Femur (tissue), 1 donor: ENCODE measurements at places on chromosomes 4 and X.

DNA sequence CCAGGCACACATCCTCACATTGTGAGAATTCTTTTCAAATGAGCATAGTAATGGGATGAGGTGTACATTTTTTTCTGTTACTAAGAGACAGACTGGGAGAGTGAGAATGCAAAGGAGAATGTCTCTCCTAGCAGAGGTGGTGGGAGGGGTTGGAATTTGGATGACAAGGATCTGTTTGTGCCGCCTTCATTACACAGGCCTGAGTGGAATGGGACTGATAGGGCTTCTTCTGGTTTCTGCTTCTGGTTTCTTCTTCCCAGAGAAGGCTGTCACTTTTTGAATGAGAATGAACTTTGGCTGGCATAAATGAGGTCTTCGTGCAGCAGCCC lies 55.4 kb downstream of the C4orf51 start:
- DNase-seq: peak; percentile 28

DNA sequence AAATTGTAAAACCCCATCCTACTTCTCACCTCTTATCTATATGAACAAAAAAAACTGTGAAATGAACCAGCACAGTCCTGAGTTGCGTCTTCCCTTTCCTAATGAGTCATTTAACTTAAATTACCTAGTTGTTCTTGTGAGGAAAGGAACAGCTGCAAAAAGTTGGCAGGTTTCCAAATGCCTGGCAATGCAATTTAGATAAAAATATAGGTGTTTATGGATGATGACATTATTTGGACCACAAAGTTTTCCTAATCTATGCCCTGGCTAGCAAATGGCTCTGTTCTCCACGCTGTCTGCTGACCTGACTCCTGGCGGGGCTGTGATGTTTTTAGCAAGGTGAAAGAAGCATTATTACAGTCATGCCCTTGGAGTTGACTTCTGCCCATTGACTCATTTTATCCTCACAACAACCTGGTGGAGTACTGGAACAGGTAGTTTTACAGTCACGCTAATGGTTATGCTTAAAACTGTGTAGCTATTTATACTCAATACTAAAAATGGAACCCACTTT lies 29.8 kb upstream of the RELL1 start:
- no peak for DNase-seq

- no peak for DNase-seq
Measured at GRCh38 chr4:148634476-148634875, 192.3 kb upstream of the NR3C2 start.

- no peak for DNase-seq
Measured at GRCh38 chr4:78100060-78100459, 42.9 kb downstream of the FRAS1 start.

DNA sequence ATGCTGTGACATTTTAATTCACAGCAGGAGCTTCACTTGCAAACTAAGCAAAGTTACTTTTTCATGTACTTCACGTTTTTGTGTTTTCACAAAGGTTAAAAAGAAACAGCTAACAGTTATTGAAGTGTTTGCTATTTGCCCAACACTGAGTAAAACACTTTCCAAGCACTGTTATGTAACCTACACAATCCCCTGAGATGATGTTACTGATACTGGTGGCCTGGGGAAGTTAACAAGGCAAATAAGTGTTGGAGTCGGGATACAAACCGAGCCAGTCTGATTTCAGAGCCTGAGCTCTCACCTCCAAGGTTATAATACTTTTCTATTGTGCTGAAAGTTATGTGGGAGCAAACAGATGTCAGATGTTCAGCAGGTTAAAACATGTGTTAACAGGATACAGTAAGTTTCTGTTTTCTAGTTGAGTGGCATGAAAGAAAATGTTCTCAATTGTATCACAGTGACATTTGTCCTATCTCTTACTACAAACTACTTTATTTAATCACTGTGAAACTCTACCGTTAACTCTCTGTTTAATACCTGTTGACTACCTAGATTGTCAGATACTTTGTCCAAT lies 3.9 kb upstream of the CXCL13 start:
- no peak for DNase-seq

GRCh38 chrX:42754115-42754514 lies 23.8 kb downstream of the PPP1R2C start:
- no peak for DNase-seq

- no peak for DNase-seq
Measured at GRCh38 chr4:14800977-14801376, 201.3 kb upstream of the CPEB2 start.

DNA sequence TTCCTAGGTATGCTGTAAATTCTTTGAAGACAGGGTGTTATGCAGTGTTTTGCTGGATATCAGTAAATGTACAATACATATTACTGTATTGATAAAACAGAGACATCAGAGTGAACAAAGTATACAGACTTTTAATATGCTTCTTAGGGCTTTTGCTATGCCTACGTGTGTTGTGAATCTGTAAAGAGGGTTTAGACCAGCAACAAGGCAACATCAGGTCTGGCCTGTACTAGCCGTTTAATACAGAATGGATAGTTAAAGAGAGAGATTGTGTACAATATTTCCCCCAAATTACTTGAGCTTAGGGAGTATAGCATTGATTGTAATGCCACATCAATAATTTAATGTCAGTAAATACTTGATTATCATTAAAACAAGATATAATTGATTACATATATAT lies 75.2 kb downstream of the PAQR3 start:
- no peak for DNase-seq

DNA sequence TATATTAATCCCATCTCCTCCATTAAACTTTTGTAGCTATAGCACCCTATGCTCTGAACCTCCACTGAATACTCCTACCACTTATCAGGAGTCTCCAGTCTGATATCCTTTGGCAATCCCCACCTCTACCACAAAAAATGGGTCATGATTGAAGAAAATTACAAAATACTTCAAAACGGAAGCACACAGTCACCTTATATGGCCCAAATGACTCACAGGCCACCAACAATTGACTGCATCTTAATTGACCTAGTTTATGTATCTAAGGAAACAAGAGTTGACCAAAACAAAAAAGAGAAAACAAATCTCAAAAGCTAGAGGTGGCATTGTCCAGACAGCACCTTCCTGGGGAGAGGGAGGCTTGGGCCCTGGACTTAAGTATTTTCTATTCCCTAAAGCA lies 120.0 kb upstream of the DIAPH2 start:
- DNase-seq: no peak

DNA sequence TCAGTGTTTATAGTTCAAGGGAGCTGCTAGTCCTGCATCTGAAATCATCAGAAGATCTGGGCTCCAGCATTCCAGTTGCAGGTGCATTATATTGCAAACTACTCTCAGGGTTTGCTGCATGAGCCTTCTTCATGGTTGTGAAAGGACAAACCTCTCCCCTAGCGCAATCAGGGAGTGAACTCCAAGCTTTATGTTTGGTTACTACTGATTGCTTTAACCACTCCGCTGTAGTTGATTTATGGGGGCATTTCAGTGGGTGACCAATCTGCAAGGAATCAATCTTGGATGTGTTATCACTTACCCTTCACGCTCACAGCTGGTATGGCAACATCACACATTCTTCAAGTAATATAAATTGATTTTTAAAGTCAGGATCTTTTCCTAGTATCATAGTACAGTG lies 552.1 kb downstream of the SPOCK3 start:
- no peak for DNase-seq

GRCh38 chr4:22356987-22357596 lies 158.8 kb downstream of the ADGRA3 start:
- DNase-seq: no peak

GRCh38 chrX:31500921-31501320 lies 429.1 kb upstream of the FTHL17 start:
- DNase-seq: no peak

DNA sequence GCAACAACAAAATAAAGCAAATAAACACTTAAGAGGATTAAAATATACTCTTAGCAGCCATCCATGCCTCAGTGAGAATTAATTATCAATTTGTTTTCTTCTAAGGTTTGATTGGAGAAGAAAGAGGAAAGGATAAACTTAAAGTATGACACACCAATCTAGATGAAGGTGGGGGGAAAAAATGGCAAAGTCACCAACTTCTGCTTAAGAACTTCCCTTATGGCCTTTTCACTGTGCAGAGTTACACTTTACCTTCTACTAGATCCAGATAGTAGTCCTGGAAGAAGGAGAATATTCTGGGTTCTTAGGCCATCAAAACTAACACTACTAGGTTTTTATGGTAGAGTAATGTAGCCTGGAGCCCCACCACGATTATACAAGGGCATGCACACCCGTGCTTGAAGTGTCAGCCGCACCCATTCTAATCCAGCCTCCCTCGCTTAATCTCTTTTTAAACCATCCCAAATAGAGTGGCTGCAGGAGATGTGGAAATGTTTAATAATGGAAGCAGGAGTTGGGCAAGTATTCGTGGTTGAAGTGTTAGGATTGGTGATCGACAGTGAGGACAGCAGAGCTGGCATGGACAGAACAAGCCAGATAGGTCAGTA lies 14.1 kb downstream of the ENPEP start:
- no peak for DNase-seq

- DNase-seq: no peak
Measured at GRCh38 chrX:14915596-14915995, 42.4 kb downstream of the MOSPD2 start.

DNA sequence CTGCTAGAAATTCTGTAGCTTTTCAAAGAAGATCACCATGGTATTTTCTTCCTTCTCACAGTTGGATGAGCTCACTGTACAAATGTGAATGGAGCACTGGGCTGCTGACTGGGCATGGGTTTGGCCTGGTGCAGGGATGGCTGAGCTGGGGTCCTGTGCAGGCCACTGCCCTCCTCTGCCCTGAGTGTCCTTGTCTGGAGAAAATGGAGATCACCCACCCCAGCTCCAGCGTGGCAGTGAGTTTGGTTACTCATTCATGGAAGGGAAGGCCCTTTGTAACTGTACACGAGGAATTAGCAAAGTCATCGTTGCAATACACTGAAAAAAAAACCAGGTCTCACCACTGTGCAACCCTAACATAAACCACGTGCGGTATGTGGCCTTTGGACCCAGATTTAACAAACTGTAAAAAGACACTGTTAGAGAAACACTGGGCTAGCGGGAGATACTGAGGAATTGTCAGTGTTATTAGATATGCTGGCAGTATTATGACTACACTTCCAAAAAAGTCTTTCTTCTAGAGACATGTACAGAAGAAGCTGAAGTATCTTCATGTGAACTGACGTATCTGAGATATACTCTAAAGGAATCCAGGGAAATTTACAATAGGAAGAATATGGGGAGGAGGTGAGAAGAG lies 16.1 kb upstream of the TBC1D14 start:
- no peak for DNase-seq

- no peak for DNase-seq
Measured at GRCh38 chr4:10893395-10893794, 208.8 kb upstream of the CLNK start.

- DNase-seq: no peak
Measured at GRCh38 chr4:26000274-26000950, 86.4 kb downstream of the SMIM20 start.

GRCh38 chrX:10922159-10922558 lies 189.0 kb upstream of the HCCS start:
- DNase-seq: no peak

DNA sequence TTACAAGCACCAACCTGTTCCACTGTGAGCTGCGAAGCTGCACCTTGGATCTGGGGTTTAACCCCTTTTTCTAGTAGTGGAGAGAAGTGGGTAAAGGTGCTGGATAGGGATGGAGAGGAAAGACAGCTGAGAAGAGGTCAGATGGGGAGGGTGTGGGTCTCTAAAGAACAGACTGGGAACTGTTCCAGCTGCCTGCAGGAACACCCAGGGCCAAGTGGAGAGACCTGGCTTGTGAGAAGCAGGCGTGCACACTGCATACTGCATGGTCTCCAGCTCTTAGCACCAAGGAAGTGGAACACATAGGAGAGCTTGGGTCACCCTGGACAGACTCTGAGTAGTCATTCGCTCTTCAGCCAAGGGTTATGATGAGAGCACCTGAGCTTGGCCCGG lies 16.1 kb downstream of the BCOR start:
- no peak for DNase-seq

- DNase-seq: no peak
Measured at GRCh38 chrX:13565511-13565910, 3.9 kb upstream of the EGFL6 start.

DNA sequence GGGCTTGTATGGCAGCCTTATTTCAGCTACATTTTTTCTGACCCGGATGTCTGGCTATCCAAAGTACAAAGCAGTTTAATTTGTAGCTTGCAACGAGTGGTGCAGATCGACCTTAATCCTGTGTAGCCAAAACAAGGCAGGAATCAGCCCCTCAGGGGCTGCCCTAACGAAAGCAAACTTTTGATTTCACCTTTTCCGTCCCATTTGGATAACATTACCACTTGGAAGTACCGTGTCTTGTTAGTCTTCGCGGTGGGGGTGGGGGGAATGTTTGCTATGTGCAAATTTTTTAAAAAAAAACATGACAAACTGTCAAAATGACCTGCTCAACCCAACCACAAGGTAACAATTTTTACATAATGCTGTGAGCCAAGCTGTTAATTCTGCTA lies 766 bp upstream of the DNAJB14 start:
- DNase-seq: no peak

DNA sequence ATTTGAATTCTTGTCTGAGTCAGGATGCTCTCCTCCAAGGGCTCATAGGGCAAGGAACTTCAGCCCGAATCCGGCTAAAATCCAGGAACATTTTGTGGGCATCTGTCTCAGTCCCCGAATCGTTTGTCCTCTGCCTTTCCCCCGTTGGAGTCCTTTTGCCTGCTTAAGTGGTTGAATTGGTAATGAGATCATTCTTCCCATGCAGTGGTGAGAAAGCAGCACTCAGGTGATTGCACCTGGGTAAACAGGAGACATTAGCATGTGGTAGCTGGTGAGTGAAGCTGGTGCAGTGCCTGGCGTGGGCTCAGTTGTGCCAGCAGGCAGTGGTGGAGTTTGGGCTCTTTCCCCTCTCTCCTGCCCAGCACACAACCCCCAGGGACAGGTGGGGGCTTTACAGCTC lies 61.9 kb upstream of the MTM1 start:
- DNase-seq: no peak

GRCh38 chrX:94454606-94455005 lies 780.6 kb downstream of the FAM133A start:
- no peak for DNase-seq
